COLO829 (cell line): ENCODE measurements at places on chromosomes 12 and 14.

GRCh38 chr12:122790393-122791075 lies 16.2 kb downstream of the CCDC62 start:
- DNase-seq, result no peak

GRCh38 chr14:34937442-34937841 lies 45.4 kb upstream of the SRP54 start:
- DNase-seq, result no peak

- DNase-seq, result no peak
Measured at GRCh38 chr12:49588281-49588680, 17.2 kb downstream of the FAM186B start.

- DNase-seq, result no peak
Measured at GRCh38 chr14:37034410-37035285, 137.8 kb downstream of the SLC25A21 start.

GRCh38 chr12:122192441-122192840 lies 9.5 kb downstream of the LRRC43 start:
- DNase-seq, result no peak

DNA sequence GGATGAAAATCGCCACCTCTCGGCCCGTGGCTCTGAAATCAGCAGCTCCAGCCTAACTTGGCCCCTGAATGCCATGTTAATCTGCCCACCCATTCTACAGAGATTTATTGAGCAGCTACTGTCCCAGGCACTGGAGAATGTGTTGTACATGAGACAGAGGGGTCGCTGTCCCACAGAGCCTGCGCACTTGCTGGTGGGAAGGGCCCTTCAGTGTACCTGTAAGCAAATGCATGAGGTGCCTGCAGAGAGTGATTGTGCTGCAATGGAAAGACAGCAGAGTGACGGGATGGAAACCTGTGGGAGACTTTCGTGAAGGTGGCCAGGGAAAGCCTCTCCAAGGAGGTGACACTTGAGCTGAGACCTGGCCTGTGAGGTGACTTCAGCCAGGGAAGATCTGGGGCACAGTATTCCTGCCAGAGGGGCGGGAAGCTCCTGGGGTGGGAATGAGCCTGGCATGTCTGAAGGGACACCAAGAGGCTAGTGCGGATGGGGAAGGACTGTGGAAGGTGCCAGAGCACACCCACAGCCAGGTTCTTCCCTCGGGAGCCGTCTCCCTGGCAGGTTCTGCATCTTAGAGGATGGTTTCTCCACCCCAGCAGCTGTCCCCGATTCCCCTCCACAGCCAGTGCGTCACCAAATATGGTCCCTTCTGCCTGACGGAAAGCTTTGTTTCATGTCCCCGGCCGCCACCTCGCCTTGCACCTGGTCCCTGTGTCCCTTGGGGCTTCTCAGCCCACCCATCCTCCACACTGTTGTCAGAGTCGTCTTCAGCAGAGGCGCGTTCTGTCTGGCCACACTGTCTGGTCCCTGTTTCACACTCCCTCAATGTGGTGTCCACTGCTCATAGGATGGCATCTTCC lies 8.7 kb downstream of the SMIM41 start:
- no peak for DNase-seq

GRCh38 chr14:104941508-104942365 lies 17.1 kb downstream of the PLD4 start:
- no peak for DNase-seq

DNA sequence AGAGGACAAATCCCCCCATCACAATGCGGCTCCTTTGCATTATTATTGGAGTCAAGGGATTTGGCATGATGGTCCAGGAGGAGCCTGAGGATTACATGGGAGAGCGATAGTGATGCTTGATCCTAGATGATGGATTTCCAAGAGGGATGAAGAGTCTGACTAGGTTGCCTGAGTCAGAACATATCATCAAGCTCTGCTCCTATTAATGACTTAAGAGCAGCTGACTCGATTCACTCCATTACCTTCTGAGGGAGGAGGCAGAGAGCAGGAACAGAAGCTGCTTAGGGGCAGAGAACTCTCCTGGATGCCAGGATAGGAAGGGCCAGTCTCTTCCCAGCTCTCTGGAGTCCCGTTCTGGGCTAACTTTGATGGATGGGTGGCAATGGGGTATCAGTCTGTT lies 54.0 kb upstream of the CISTR start:
- DNase-seq, result no peak

DNA sequence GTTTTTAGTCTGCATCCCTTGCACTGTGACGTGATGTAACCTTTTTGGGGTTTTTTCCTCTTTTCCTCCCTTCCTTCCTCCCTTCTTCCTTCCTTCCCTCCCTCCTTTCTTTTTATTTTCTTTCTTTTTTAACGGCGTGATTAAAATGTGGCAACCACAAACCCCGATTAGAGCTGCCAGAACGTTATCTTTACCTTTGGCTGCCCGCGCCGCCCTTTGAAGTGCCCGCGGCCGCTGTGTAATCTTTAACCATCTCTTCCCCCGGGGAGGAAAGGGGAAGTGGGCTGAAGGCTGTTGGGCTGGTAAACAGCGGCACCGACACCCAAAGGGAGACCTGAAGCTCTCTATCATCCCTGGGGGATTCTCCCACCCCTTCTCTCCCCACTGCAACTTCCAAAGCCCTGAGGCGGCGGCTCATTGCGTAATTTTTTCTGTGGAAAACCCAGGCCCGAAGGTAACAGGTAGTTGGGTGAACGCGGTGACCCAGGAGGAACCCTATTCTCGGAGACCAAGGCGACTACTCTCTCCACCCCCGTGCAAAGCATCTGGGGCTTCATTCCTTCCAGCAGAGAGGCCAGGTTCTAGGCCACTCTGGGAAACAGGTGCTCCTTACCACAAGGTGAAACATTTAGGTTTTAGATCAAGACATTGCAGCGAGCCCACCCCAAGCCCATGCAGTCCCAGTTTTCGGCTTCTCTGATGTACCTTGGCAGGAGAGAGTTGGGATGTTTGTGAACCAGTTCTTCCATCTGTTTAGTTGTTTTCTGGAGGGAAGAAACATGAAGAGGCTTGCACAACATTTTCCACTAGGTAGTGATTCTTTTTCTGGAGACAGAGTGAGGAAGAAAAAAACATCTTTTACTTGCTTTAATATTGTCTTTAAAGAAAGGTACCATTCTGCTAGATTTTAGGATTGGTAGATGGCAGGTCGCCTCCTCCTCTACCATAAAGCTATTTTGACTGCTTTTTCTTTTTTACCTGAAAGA lies 1.5 kb downstream of the LGR5 start:
- no peak for DNase-seq

DNA sequence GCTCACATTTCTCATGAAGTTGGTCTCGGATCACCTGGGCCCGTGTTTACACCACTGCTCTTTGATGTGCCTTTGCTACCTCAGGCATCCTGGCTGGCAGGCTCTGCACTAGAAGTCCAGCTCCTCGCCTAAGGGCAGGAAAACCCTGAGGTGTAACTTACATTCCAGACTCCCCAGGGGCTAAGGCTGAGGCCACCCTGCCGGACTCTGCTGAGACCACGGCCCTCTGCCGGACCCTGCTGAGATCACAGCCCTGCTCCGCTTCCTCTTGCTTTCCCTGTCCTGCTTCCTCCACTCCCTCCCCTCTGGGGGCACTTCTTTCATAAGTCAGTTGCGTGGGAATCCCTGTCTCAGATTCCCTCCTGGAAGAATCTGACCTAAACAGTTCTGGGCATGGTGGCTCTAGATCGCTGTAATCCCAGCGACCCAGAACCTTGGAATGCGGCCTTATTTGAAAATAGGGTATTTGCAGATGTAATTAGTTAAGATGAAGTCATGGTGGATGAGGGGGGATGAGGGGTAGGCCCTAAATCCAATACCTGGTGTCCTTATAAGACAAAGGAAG lies 17.2 kb downstream of the RILPL1 start:
- DNase-seq, result no peak

DNA sequence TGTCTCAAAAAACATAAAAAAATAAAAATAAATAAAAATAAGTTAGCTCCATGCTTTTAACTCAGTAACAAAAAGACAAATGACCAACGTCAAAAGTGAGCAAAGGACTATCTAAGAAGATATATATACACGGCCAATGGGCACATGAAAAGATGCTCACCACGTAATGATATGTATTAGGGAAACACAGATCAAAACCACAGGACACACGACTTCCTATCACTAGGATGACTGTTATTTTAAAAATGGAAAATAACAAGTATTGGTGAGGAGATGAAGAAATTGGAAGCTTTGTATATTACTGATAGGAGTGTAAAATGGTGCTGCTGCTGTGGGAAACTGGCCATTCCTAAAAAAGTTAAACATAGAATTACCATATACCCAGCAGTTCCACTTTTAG lies 20.2 kb upstream of the P2RX7 start:
- DNase-seq, result no peak

DNA sequence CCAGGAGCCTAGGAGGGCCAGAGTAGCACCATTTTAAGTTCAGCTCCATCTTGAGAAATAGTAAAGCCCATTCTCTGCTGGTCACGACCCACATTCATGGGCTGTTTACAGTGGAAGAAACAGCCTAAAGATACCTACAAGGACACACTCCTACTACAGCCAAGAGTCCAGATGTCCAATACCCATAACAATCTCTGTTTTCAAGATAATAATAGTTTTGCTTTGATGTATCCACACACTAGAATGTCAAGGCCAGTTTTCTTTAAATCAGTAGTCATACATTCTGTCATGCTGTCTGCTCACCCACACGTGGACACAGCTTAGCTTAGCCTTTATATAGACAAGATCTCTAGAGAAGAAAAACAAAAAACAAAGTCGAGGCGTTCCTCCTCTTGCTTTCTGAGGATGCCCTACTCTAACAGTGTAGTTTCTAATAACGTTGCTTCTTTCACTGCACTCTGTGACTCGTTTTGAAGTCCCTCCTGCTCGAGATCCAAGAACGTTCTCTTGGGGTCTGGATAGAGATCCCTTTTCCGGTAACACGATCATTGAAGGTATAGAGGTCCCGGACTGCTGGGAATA lies 17.9 kb upstream of the ETFBKMT start:
- no peak for DNase-seq

DNA sequence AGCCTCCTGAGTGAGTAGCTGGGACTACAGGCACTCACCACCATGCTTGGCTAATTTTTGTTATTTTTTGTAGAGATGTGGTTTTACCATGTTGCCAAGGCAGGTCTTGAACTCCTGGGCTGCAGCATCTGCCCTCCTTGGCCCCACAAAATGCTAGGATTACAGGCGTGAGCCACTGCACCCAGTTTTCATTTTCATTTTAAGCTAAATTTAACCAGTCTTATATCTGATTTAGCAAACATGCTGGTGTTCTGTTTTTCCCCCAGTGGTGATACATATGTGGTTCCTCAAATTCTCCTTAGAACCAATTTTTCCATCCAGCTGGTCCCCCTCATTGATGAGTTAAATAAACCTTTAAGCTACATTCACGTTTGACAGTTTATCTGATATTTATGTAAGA lies 43.8 kb upstream of the BICD1 start:
- no peak for DNase-seq

GRCh38 chr12:41924111-41924510 lies 220.6 kb downstream of the GXYLT1 start:
- DNase-seq, result no peak

GRCh38 chr14:74905595-74906142 lies 17.4 kb downstream of the RPS6KL1 start:
- peak; percentile 71 for DNase-seq

DNA sequence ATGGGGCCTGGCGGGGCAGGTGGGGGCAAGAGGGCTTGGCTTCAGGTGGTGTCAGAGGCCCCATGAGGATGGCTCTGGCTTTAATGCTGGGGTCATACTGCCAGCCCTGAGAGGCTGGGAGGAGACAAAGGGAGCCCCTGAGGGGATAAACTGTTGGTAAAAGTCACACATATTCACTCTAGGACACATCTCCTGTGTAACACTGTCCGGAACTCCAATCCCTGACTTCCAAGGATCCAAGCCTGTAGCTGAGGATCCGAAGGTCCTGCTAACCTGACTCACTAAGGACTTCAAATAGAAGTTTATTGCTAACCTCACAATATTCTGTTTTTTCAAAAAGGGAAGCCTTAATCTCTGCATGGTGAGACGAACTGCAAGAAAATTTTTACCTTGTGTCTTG lies 39.2 kb upstream of the GPR68 start:
- no peak for DNase-seq

- no peak for DNase-seq
Measured at GRCh38 chr14:24178399-24179178, 6.7 kb downstream of the REC8 start.

DNA sequence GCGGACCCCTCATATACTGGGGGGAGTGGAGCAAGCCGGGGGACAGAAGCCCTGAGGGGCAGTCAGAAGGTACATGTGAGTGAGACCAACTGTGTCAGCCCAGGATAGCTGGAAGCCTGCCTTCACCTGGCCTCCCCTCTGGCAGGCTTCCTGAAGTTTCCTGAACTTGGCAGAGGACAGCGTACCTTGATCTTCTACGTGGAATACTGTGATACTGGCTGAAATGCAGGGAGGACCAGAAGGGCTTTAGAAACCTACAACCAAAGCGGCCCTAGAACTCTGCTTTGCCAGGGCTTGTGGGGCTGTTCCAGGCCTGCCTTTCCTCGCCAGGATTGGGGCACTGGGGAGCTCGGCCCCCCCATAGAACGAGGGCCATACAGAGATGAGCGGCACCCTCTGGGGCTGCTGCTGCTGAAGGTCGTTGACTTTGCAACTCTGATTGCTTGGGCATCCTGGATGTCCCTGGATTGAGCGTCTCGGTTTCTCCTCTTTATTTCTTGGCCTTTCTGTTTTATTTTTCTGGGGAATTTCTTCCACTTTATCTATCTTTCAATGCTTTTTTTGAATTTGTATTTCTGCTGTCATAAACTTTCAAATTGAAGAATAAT lies 66.5 kb downstream of the SLC25A47 start:
- no peak for DNase-seq

DNA sequence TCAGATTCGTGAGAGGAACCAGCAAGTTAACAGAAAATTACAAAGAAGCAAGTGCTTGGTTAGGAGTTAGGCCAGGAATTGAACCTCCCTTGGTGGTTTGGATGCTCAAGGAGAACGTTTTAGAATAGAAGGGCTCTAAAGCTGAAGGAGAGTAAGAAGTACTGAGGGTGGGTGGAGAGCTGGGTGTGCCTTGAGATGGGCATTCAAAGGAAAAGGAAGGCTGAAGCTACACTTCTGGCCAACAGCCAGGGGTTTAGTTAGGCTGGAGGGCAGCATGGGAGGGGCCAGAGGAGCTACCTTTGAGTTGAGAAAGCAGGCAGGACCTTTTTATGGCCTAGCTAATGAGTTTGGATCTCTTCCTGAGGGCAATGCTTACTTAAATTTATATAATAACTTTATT lies 421.2 kb downstream of the CCDC91 start:
- no peak for DNase-seq

DNA sequence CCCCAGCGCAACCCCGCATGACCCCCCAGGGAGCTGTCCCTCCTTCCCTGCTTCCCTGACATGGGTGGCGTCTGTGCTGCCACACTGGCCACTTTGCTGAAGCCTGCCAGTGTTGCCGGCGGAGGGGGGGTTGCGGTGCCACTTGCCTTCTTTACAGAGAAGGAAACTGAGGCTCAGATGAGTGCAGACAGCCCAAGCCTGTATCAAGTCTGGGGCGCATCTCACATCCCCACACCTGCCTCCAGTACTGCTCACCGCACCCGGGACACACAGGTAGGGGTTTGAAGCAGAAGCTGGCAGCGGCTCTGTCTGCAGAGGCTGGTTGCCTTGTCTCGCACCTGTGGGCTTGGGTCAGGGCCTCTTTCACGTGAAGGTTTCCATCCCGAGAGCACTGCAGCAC lies 104.7 kb upstream of the RTL1 start:
- DNase-seq, result no peak
